SIG-M5 (cell line): ENCODE measurements at places on chromosomes 4 and X.

DNA sequence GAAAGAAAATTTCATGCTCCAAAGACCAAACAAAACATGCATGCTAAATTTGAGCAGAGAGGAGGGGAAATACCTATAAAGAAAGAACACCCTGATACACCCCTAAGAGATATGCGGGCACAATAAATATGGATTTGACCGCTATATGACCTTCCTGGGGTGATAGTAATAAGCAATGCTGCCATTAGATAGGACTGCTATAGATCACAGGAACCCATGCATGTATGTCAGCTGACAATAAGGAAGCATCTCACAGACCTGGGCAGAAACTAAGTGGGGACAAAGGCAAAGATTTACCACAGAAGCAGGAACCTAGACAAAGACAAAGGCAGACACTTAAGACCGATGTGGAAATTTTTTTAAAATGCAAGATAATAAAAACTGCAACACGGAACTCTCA lies 21.3 kb downstream of the ZNF721 start:
- DNase-seq: no peak

GRCh38 chr4:67542076-67542475 lies 3.2 kb downstream of the CENPC start:
- DNase-seq: no peak

DNA sequence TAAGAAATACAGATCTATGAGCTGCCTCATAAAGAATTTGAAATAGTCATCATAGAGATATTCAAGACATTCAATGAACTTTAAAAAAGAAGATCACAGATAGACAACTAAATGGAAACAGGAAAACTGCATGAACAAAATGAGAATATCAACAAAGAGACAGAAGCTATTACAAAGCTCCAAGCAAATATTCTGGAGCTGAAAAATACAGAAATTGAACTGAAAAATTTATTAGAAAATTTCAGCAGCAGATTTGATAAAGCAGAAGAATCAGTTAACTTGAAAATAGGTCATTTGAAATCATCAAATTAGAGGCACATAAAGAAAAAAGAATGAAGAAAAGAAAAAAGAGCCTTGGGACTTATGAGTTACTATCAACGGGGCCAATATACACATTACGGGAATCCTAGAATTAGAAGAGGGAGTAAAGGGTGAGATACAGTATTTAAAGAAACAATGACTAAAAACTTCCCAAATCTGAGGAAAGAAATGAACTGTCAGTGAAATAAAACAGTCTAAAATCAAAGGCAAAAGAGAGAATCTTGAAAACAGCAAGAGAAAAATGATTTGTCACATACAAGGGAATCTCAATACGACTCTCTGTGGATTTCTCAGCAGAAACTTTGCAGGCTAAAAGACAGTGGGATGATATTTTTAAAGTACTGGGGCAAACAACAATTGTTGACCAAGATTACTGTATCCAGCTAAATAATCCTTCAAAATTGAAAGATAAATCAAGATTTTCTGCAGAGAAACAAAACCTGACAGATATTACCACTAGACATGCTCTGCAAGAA lies 641.6 kb downstream of the ANKRD50 start:
- no peak for DNase-seq

- no peak for DNase-seq
Measured at GRCh38 chr4:52659722-52660261, 691 bp upstream of the USP46 start.

GRCh38 chr4:98482847-98483806 lies 175.3 kb downstream of the TSPAN5 start:
- DNase-seq: no peak

- no peak for DNase-seq
Measured at GRCh38 chr4:101126059-101126458, 221.3 kb downstream of the PPP3CA start.

DNA sequence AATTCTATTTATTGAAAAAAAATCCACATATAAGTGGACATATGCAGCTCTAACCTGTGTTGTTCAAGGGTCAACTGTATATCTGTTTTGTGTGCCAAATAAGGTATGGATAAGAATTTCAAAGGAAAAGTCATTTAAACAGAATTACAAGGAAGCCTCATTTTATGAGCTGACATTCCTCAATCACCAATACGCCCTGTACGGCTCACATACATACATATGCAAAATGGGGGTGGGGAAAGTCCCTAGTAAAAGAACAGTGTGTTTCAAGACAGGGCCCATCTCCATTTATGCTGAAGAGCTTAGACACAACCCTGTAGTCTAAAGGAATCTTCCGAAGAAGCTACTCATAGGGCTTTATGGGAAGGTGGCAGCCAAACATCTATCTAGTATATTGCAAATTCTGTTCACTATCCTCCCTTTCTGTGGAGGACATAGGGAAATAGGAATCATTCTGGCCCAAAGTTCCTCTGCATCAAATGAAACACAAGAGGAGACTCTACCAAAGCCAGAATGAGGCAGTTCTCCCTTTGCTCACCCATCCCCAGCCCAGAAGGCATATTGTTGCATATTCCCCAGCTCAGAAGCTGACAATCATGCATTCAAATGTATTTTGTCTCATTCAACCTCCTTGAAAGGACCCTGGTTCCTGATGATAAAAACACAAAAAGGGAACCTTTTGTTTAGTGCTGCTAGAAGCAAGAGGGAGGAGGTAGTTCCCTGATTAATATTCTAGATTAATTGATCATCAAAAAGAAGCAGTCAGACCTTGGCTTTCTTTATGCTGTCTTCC lies 13.7 kb upstream of the ZBTB33 start:
- DNase-seq: no peak

GRCh38 chrX:117539090-117539418 lies 577.6 kb downstream of the KLHL13 start:
- no peak for DNase-seq

- no peak for DNase-seq
Measured at GRCh38 chr4:114980932-114981708, 132.3 kb downstream of the NDST4 start.

GRCh38 chr4:103268746-103269145 lies 70.6 kb upstream of the CENPE start:
- no peak for DNase-seq

DNA sequence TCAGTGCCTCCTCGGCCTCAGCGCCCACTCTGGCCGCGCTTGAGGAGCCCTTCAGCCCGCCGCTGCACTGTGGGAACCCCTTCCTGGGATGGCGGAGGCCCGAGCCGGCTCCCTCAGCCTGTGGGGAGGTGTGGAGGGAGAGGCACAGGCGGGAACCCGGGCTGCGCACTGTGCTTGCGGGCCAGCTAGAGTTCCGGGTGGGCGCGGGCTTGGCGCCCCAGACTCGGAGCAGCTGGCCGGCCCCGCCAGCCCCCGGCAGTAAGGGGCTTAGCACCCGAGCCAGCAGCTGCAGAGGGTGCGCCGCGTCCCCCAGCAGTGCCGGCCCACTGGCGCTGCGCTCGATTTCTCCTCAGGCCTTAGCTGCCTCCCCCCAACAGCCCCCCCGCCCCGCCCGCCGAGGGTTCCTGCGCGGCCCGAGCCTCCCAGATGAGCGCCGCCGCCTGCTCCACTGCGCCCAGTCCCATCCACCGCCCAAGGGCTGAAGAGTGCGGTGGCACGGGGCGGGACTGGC lies 1137.0 kb downstream of the PCDH18 start:
- no peak for DNase-seq

DNA sequence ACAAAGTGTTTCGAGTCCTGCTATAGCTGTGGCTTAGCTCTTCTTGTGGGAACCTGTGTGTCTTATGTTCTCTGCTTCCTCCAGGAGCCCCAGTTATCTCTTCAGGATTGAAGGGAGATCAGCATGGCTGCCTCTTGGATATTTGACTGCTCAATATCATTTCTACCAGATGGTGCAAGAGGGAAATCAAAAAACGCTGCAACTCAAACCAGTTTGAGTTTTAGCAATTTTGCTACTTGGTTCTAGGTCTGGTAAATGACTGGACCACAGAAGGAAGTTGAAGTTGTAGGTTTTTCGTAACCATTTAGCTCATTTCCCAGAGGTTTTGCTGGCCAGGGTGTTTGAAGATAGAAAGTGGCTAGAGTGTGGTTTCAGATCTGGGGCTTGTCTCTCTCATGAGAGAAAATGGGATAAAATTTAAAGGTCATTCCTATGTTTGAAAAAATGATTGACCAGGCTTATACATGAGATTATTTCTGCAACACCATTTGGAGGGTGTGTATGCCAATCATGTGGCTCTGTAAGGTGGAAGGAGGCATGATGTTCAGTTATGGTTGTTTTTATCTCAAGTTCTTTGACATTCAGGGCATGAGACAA lies 210.4 kb downstream of the SPRY1 start:
- DNase-seq: peak; percentile 2

- no peak for DNase-seq
Measured at GRCh38 chr4:158580064-158580463, 58.4 kb downstream of the RXFP1 start.

GRCh38 chrX:66008328-66008970 lies 31.4 kb downstream of the VSIG4 start:
- DNase-seq: no peak

- no peak for DNase-seq
Measured at GRCh38 chr4:154491341-154492271, at the start of gene DCHS2. DCHS2 (minus strand) TSS chr4:154491799; CDS start chr4:154491355, 444 bp downstream.

GRCh38 chr4:80259012-80259411 lies 7.5 kb upstream of the FGF5 start:
- DNase-seq: no peak

DNA sequence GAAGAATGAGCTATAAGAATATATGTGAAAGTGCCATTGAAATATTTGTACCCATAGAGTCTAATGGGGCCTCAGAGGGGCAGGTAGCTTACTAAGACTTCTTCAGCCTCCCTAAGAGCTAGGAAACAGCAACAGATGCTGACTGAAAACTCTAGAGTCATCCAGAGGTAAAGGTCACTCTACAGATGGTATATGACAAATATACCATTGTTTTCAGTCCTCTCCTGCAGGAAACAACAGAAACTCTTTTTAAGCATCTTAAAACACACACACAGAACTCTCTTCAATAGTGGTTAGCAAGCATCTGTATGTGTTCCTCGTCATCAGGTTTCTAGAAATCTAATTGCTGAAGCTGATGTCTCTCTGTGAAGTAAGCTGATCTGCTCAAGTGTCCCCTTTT lies 313.8 kb upstream of the GATB start:
- DNase-seq: no peak

GRCh38 chr4:15400981-15401671 lies 26.7 kb upstream of the C1QTNF7 start:
- DNase-seq: peak; percentile 47

DNA sequence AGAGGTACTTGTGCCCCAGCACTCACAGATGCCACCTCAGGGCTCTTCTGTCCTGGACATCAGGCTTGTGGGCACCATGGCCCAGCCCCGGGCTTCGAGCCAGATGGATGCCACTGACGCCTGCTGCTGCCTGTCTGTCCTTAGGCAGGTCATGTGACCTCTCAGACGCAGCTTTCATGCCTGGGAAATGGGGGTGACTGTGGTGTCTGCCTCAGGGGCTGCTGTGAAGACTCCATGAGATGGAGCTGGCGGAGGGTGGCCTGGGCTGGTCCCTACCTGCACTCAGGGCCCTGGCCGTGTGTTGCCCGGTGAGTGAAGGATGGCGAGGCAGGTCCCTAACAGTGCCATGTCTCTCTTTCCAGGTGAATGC lies 6.5 kb downstream of the CPZ start:
- no peak for DNase-seq

DNA sequence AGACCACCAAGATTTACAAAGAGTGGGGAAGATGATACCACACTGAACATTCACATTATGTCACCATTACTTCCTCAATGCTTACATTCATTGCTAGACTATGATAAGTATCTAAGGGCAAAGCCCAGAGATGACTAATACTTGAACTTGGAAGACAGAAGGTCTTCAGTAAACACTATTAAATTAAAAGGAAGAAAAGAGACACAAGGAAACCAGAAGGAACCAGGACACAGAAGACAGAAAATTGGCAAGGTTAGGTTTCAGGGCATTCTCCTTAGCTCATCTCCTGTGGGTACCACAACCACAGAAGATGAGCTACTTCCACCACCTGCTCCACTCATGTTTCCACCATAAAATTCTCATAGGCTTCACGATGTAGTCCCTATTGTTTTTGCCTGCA lies 64.9 kb downstream of the NLGN4X start:
- no peak for DNase-seq

DNA sequence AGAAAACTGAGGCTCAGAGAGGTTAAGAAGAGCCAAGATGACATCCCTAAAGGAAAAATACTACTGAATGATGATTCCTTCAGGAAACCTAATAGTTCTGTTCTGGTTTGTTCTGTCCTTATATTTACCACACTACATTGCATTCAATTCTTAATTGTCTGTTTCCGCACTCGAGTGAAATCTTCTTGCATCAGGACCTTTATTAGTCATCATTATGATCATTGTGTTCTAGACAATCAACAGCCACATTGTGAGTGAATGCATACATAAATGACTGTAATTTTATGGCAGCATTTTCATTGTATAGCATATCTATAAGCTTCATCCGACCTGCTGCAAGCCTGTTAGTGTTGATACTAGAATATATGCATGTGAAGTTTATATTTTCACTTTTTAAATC lies 156.7 kb upstream of the FAM241A start:
- DNase-seq: no peak

DNA sequence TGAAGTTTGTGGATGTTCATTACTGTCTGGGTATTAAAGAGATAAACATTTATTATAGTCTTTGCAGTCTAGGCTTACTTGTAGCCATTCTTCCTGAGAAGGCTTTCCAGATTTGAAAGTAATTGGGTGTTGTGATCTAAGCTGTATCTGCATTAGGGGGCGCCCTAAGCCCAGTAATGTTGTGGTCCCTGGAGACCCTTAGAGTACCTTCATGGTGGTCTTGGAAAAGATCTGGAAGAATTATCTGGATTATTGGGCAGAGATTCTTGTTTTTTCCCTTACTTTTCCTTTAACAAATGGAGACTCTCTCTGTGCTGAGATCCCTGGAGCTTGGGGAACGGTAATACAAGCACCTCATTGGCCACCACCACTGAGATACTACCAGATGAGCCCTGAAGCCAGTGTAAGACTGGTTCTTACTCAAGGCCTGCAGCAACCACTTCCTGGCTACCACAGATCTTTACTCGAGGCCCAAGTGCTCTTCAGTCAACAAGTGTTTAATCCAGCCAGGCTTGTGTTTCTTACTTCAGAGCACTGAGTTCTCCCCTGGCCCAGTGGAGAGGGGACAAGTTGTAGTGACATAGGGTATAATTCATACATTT lies 63.1 kb downstream of the RTL3 start:
- no peak for DNase-seq

DNA sequence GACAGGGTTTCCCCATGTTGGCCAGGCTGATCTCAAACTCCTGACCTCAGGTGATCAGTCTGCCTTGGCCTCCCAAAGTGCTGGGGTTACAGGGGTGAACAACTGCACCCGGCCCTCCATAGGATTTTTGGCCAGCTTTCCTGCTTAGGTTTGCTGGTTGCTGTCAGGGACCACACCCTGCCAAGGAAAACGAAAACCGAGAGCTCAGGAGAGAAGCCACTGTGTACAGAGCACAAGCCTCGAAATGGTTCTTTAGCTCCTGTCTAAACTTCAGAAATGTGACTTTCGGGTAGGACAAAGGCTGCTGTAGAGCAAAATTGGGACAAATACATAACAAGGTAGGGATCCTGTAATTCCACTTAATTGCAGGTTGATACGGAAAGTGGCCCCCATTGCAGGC lies 146.3 kb upstream of the ATP6AP2 start:
- no peak for DNase-seq
